ENCODE measurements at places on chromosomes 5 and 9. TPM values are rescaled to one million over a fixed set of nuclear protein-coding genes. Genes with fewer than 3 reads are reported as not detected.

TAF1L gene
- not detected for total RNA-seq

ZSWIM6 gene
- 5.4 TPM for total RNA-seq

STPG3 gene
- not detected for total RNA-seq

NTNG2 gene
- 0.83 TPM for total RNA-seq

AQP7 gene
- total RNA-seq, result 0.31 TPM

Measured in A549 treated with Hydrocortisone at 1 μM for 4 hours (cell line).